Stimulated activated CD8-positive, alpha-beta memory T cell treated with anti-CD3 and anti-CD28 coated beads, Interleukin-4, amount 100 ng/mL, for 4 hours (primary cell): ENCODE measurements at places on chromosomes 12 and 14.

- no peak for DNase-seq
Measured at GRCh38 chr12:89707703-89708564, 704 bp downstream of the ATP2B1 start.

- DNase-seq = no peak
Measured at GRCh38 chr14:103155010-103155409, 31.7 kb downstream of the TNFAIP2 start.

DNA sequence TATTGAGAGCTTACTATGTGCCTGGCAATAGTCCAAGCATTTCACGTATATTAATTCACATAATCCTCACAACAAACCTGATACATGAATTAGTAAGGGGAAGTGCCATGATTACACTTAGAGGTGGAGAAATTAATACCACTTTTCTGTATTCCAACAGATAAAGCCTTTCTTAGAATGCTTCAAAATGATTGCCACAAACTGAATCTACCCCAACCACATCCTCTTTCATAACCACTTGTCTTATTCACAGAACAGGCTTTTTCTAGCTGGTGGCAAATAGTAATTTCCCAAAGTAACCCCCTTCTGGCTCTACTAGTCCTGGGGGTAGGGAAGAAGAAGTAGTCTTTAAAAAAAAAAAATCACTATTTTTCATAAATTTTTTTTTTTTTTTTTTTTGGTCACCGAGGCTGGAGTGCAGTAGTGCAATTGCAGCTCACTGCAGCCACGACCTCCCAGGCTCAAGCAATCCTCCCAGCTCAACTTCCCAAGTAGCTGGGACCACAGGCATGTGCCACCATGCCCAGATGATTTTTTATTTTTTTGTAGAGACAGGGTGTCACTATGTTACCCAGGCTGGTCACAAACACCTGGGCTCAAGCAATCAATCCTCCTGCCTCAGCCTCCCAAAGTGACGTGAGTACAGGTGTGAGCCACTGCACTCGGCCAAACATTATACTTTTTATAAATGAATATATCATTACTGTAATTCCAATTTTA lies 59.0 kb upstream of the ARID2 start:
- DNase-seq = no peak

GRCh38 chr12:13875744-13876143 lies 105.7 kb downstream of the GRIN2B start:
- DNase-seq = no peak

- no peak for DNase-seq
Measured at GRCh38 chr12:71220260-71220659, 62.5 kb upstream of the TSPAN8 start.

DNA sequence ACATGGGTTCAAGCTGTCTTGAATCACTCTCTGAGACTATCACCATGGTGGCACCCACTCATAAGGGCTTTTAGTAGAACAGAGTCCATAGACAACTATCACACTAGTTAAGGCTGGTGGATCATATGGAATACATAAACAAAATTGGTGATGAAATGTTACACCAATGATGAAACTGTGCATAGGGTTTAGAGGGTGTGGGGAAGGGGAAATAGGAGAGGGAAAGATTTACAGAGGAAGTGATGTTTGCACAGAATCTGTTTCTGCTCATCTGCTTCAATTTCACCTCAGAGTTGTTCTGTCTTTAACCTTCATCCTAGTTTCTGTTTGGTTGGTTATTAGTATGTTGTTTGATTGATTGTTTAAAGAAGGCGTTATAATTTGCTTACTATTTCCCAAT lies 2.4 kb upstream of the RXYLT1 start:
- DNase-seq = no peak

DNA sequence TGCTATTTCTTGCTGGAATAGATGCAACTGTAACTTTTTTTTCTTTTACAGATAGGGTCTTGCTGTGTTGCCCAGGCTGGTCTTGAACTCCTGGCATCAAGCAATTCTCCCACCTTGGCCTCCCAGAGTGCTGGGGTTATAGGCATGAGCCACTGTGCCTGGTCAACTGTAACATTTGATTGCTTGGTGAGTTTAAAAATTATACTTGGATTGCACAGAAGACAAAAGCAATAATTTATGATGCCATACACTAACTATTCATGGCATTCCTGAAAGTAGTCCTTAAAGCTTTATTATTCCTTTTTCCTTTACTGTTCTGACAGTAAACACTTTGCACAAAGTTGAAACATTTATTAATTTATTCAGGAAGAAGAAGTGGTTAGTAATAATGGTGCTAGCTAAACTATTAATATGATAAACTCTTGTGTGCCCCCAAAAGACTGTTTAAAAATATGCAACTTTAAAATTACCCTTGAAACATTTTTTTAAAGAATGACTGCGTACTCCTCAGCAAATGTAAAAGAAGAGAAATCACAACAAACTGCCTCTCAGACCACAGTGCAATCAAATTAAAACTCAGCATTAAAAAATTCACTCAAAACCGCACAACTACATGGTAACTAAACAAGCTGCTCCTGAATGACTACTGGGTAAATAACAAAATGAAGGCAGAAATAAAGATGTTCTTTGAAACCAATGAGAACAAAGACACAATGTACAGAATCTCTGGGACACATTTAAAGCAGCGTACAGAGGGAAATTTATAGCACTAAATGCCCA lies 8.3 kb downstream of the PTPRB start:
- no peak for DNase-seq

- no peak for DNase-seq
Measured at GRCh38 chr14:31541702-31542101, 19.5 kb upstream of the NUBPL start.

- no peak for DNase-seq
Measured at GRCh38 chr12:51323317-51323960, 535 bp downstream of the BIN2 start.

- no peak for DNase-seq
Measured at GRCh38 chr14:92934196-92935085, 11.5 kb downstream of the CHGA start.

DNA sequence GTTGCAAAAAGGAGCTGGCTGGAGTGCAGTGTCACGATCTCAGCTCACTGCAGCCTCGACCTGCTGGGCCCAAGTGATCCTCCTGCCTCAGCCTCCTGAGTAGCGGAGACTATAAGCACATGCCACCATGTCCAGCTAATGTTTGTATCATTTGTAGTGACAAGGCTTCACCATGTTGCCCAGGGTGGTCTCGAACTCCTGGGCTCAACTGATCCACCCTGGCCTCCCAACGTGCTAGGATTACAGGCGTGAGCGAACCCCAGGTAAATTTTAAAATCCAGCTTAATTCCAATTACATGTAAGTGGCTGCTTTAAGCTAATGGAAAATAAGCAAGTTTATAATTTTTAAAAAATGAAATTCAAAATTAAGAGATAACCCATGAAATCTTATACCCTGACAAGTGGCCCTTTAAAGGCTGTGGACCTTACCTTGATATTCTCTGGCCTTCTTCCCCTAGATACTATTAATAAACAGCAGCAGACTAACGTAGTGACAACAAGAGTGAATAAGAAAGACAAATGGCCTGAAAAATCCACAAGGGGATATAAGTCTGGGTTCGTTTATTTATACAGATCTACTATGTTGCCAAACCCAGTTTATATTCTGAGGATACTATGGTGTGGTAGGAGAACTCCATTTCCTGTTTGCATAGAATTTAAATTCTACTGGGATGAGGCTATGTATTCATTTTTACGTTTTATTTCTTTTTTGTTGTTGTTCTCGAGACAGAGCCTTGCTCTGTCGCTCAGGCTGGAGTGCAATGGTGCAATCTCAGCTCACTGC lies 25.6 kb upstream of the SLC2A3 start:
- DNase-seq = no peak

GRCh38 chr12:29216797-29217575 lies 67.9 kb downstream of the FAR2 start:
- no peak for DNase-seq

DNA sequence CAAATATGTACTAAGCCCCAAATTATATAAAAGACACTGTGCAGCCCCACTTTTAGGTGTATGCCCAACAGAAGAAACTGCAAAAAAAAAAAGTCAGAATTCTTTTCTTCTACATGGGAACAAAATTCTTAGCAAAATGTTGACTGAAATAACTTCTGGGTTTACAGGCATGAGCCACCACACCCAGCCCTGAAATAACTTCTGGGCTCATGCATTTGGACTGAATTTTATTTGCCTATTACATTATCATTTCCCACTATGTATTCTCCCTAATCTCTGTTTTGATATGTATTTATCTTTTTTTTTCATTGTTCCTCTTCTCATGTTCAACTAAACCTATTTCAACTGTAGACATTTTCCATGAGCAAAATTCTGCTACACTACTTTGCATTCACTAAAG lies 169.2 kb downstream of the GRIN2B start:
- DNase-seq = no peak

- DNase-seq = no peak
Measured at GRCh38 chr14:105055334-105055733, 9.9 kb downstream of the GPR132 start.
